ENCODE measurements at places on chromosomes 12 and 14.

DNA sequence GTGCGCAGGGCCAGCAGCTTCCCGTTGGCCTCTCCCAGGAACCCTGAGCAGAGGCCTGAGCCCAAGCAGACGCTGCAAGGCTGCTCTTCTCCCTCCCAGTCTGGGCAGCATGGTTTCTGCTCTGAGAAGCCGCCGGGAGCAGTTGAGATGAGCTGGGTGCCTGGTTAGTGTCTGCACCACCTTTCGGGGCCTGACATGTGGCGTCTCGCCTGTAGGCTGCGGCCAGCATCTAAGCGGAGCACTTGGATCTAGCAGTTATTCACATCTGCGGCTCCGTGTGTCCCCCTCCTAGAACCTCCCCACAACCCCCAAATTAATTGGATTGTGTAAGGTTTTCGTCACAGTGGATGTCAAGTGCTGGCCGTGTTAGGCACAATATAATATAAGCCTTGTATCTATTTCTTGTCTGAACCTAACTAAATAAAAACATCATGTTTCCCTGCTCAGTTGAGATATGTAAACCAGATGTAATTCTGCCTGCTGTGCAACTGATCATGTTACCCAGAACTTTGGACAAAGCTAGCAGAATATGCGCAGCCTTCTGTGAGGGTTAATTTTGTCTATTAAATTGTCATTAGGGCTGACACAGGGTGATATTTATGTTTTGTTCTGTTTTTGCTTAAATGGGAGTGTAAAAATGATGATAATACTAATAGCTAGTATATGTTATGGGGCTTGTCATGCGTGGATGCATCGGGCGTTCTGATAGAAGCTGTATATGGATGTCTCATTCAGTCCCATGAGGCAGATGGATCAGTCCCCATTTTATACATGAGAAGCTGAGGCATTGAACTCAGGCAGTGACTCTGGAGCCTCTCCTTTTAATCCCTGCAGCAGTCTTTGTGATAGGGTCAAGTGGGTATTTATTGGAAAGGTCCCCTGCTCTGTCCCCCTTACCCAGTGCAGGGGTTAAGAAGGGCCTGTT is 45.8 kb downstream of the ELK3 start:
- no peak for DNase-seq

DNA sequence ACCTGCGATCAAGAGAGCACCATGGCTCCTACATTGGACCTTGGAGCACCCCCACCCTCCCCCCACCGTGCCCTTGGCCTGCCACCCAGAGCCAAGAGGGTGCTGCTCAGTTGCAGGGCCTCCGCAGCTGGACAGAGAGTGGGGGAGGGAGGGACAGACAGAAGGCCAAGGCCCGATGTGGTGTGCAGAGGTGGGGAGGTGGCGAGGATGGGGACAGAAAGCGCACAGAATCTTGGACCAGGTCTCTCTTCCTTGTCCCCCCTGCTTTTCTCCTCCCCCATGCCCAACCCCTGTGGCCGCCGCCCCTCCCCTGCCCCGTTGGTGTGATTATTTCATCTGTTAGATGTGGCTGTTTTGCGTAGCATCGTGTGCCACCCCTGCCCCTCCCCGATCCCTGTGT is 1.8 kb upstream of the RNU7-1 start:
- no peak for DNase-seq

DNA sequence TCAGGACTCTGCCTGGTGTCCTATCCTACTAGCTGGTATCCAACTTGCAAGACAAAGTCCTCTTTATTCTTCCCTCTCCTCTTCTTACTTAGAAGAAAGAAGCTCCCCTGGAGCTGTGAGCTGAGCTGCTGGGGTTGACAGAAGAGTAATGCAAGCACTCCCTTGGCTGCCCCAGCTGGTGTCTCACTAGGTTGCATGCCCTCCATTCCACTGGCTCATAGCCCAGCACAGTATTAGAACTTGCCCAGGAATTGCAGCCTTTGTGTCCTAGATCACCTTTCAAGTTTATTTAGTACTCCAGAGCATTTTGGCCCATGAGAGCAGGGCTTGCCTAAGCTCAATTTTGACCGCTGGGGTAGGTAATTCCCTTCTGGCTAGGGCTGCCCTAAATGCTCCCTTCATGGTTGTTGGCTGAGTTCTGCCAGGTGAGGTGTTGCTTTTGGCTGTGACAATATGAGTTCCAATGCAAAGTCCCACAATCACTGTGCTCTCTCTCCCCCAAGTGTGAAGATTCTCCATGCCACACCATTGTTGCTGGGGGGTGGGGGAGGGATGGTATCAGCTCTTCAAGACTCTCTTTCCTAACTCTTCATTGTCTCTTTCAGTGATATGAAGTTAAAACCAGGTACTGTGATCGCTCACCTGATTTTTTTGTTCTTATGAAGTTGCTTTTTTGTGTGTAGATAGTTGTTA is 317.4 kb upstream of the DDHD1 start:
- no peak for DNase-seq

GRCh38 chr12:85489194-85489593 is 209.2 kb downstream of the ALX1 start:
- DNase-seq: no peak

DNA sequence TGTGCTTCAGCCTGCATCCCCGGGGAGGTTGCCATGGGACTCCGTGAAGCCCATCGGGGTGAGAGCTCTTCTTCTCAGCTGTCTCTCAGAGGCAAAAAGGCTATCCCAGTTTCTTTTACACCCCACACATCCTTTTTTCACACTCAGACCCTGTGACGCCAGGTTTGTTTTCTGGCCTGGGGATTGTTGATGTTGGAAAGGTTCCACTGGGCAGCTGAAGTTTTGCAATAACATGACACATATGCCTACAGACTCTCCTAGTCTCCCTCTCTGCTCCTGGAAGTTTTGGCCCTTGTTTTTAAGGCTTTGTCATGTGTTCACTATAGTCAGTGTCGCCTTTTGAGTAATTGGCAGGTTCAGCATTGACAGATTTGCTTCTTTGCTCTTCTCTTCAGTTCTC is 118.6 kb downstream of the SMOC1 start:
- DNase-seq: no peak

DNA sequence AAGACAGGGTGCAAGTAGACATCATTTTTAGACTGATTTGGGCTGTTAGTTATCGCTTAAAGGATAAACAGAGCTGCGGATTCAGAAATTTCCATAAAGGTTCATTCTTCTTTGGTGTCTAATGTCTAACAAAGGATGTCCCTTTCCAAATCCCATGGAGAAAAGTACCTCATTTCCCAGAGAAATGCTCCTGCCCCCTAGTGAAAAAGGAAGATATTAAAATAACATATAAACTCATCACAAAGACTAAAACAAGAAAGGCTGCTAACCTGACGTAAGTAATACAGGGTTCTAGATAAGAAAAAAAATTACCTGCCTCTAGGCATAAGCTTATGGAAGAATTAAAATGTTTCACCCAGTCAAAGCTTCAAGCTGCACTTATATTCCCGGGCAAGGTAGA is 22.8 kb downstream of the ARMH4 start:
- no peak for DNase-seq

All from cortex of kidney (tissue), 1 donor.